AG10803 (cell line): ENCODE measurements at places on chromosomes 2 and 18.
A peak's percentile ranks its signal among the peaks of the same experiment; 100 is the strongest.

GRCh38 chr18:36179562-36180355, 7.5 kb upstream of the MOCOS start:
- DNase-seq = peak; percentile 66

- no peak for DNase-seq
Observed at GRCh38 chr2:216363221-216363620, 9.1 kb downstream of the MARCHF4 start.

DNA sequence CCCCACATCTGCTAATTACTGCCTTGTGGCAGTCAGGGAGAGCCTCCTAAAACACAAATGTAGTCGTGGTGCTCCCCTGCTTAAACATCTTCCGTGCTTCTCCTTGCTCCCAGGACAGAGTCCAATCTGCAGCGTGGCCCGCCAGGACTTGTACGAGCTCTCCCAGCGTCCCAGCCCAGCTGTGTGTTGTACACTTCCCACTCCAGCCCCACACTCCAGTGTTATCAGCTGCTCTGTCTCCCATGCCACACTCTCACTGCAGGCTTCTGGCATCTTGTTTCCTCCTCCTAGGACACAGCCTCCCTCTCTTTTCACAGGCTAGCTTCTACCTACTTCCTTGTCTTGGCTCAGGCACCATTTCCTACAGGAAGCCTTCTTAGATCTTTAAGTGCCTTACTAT, 199.4 kb downstream of the ALPK2 start:
- DNase-seq = no peak

- DNase-seq = no peak
Observed at GRCh38 chr18:44465381-44465841, 215.3 kb upstream of the SETBP1 start.

GRCh38 chr18:55096263-55096951, 137.1 kb upstream of the CCDC68 start:
- peak; percentile 85 for DNase-seq

- DNase-seq = no peak
Observed at GRCh38 chr2:241050624-241051577, 51.2 kb downstream of the MTERF4 start.
